ENCODE measurements at places on chromosomes 5 and 9. TPM values are rescaled to one million over a fixed set of nuclear protein-coding genes. Genes with fewer than 3 reads are reported as not detected.

GRCh38 chr5:159336586-159336985 lies 6.3 kb upstream of the IL12B start:
- DNase-seq = no peak

DNA sequence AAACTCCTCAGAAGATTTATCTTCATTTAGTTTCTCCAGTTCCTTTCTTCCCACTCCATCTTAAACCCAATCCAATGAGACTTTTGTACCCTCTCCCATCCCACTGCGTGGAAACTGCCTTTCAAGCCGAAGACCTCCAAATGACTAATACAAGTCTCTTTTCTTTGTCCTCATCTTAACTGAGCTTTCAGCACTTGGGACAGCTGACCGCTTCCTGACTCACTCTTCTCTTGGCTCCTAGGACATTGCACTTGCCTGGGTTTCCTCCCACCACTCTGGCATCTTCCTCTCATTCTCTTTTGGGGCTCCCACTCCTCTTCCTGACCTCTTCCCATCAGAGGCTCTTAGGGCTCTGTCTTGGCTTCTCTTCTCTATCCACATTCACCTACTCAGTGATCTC lies 243.7 kb downstream of the HSPA4 start:
- no peak for DNase-seq

DNA sequence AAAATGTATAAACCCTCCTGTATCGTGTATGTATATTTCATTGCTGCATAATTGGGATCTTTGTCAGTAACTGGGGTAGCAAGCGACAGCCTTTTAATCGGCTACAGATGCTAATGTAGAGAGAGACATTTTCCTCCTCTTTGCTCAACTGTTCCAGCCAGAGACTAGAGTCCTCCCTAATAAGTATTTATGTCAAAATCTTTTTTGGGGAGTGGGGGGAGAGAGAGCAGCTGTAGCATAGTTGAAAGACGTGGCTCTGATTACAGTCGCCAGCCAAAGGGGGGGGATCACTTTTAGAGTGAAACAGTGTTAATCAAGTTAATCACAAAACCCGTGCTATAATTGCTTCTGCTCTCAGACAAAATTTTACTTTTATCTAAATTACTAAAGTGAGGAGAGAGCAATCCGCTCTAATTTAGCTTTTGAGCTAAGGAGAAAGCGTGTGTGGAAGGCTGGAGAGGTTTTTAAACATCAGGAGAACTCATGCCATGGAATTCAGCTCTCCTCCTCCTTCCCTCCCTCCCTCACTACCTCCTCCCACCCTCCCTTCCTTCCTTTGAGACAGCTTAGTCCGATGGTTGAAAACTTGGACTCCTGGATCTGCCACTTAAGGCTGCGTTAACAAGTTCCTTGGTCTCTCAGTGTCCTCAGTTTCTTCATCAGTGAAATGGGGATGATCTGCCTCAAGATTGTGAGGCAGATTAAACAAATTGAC lies 87.3 kb upstream of the ZNF618 start:
- DNase-seq = no peak

GRCh38 chr5:95773335-95774059 lies 42.4 kb downstream of the RHOBTB3 start:
- DNase-seq = no peak

- no peak for DNase-seq
These were observed 151.7 kb upstream of the RFX3 start for GRCh38 chr9:3677541-3677940.

DNA sequence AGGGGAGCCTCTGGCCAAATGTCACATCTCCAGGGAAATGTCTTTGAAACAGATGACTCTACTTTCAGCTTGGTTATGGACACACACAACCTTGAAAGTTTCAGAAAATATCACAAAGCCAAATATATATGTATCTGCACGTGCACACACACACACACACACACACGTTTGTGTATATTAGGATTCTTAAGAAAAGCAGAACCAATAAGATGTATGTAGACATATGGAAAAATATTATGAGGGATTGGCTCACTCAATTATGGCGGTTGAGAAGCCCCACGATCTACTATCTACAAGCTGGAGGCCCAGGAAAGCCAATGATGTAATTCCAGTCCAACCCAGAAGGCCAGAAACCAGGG lies 194.9 kb downstream of the PALM2AKAP2 start:
- no peak for DNase-seq

DNA sequence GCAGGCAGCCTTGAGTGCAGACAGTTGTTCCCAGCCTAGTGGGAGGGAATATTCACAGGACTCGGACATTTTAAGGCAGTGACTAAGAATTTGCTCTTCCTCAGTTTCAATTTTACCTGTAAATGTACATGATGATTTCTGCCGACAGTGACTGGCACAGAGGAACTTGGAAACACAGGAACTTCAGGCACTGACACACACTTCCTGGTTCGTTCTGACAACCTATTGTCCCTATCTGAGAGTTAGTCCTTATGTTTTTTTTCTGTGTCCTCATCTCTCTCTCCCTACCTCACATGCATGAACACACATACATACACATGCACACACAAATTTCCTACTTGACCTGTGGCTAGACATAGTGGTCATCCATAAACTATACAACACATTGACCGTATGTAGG lies 89.4 kb upstream of the CD180 start:
- DNase-seq = no peak

The ANXA2R gene
- 3.5 TPM for total RNA-seq

The NUTM2G gene
- total RNA-seq = 0.15 TPM

The GPR150 gene
- total RNA-seq = 0.33 TPM

GRCh38 chr9:128927731-128928411 lies 7.1 kb downstream of the PHYHD1 start:
- no peak for DNase-seq

GRCh38 chr5:27451377-27451776 lies 413.0 kb upstream of the CDH9 start:
- no peak for DNase-seq

DNA sequence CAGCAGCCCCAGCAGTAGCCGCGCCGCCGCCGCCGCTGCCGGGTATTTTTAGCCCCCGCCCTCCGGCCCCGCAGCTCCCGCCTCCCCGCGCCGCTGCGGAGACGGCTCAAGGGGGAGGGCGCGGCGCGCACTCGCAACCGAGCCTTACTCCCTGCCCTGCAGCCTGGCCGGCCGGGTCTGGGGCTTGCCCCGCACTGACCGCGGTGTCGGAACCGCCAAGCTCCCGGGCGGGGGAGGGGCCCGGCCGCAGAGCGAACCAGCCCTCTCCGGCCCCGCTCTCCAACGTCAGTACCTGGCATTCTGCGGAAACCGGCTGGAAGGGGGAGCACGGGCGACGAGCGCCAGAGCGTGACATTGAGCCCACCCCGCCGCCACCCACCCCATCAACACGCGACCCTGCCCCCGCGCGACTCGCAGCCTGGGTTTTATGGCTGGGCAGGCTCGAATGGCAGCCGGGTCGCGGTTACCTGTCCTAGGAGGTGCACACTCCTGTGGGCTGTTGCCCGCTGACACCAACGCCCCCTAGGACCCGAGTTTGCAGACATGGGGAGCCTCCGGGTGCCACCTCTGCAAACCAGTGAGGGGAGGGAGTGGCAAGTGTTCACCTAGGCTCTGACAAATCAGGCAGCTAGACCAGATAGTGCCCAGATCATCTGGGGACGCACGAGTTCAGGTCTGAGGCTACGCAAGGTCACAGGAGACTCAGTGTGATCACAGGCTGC lies at the start of gene ACSL6:
TSS of gene ACSL6 (minus strand) at position 37 of the 722 bp plus-strand sequence. CDS start 105 bp downstream, outside the sequence.
- peak; percentile 80 for DNase-seq

The SLC25A2 gene
- total RNA-seq = 0.48 TPM

DNA sequence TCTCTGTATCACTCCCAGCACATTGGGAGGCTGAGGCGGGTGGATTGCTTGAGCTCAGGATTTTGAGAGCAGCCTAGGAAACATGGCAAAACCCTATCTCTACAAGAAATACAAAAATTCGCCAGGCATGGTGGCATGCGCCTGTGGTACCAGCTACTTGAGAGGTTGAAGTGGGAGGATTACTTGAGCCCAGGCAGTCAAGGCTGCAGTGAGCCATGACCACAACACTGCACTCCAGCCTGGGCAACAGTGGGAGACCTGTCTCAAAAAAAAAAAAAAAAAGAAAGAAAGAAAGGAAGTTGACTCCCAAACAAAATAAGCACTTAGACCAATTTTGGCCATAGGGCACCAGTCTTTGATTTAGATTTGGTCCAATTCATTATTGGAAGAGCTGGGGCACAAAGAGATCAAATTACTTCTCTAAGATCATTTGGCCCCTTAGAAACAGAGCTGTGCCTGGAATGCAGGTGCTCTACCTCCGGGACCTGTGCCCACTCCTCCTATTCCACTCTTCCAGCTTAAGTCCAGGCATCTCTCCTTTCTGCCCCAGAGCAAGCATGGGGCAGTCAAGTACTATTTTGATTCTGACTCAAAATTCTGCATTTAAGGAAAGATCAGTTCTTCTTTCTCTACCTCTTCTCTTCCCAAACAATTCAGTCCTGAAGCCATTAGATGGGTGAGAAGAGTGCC lies 59.0 kb downstream of the ALDH7A1 start:
- no peak for DNase-seq

- no peak for DNase-seq
These were observed 440.5 kb upstream of the ZNF608 start for GRCh38 chr5:125186911-125187375.

The LCN2 gene
- total RNA-seq = not detected

- DNase-seq = no peak
These were observed 18.5 kb upstream of the TOR2A start for GRCh38 chr9:127753622-127754021.

The MED22 gene
- 26.0 TPM for total RNA-seq

DNA sequence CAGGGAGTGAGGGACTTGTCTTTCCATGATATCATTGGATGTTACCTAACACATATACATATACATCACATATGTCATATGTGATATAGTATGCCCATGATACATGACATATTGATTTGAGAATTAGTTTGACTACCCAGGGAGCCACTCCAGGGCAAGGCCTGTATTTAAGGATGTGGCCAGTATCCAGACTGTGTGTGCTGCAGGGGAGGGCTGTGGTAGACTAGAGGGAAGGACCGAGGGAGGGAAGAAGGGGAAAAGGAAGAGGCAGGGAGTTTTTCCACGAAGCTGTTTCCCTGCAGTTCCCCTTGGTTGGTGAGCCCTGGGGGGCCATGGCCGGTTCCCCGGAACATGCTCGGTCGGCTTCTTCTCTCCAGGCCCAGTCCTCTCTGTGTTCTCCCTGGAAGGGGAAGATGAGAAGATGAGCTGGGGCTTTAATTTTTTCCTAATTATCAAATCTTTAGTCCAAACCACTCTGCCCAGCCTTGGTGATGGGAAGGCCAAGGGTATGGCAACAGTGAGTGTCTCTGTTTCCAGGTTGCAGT lies 48.7 kb downstream of the NSUN2 start:
- no peak for DNase-seq

DNA sequence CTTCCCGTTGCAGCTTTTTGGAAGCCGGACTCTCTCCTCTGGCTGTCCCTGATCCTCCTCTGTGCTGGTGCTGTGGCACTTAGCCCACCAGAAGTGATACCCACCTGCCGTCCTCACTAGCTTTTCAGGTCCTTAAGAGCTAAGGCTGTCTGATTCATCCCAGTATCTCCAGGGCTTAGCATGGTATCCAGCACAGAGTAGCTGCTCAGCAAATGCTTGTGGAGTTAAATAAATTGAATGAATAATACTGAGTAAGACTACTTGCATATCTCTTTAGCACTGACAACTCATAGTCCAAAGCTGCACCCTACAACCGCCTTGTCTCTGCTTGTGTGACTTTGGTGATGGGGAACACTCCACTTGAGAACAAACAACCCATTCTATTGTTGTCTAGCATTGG lies 7.7 kb upstream of the XPA start:
- DNase-seq = no peak

DNA sequence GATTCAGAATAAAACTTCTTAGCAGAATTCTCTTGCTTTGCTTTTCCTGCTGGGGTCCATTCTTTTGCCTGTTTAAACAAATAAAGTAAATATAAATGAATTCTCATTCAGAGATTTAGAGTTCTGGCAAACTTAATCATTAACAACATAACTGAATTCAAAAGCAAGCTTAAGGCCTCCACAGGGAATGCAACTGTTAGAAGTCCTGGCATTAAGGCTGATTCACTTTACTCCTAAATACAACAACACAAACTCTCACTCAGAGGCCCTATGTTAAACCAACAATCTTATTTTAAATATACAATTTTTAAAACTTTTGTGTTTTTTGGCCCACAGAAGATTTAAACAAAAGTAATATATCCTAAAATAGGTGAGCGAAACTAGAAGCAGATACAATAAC lies 178.3 kb downstream of the AP3B1 start:
- no peak for DNase-seq

The GCNT4 gene
- total RNA-seq = 2.6 TPM

GRCh38 chr9:35538361-35539234 lies 48.7 kb downstream of the RUSC2 start:
- DNase-seq = no peak

- no peak for DNase-seq
These were observed 48.5 kb upstream of the ZNF354A start for GRCh38 chr5:178778919-178779318.

GRCh38 chr5:2887481-2888348 lies 136.2 kb upstream of the IRX2 start:
- peak; percentile 82 for DNase-seq

- DNase-seq = no peak
These were observed 177.5 kb downstream of the SYK start for GRCh38 chr9:90979138-90979551.

The KCNV2 gene
- not detected for total RNA-seq

DNA sequence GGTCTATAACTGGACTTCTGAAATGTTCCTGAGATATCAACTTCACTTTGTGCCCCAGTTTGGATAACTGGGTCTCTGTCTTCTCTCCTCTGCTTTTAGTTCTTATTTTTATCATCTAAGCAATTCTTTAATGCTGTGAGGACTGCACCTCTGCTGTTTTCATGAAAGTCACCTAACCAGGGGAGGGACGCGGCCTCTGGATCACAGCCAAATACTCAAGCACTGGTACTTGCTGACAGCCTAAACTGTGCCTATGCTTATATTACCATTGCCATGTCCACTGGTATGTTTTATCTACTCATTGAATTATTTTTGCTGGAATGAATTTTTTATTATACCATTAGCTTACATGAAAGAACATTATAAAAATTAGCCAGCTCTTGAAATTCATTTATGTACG lies 674.0 kb downstream of the DMRTA1 start:
- DNase-seq = no peak

- no peak for DNase-seq
These were observed 7.6 kb downstream of the SLC1A1 start for GRCh38 chr9:4497855-4498254.

Data from chondrocyte (in vitro differentiated cells).